ENCODE measurements at places on chromosomes 2 and 18.

GRCh38 chr2:226970362-226970761 lies 134.5 kb downstream of the RHBDD1 start:
- DNase-seq = no peak

DNA sequence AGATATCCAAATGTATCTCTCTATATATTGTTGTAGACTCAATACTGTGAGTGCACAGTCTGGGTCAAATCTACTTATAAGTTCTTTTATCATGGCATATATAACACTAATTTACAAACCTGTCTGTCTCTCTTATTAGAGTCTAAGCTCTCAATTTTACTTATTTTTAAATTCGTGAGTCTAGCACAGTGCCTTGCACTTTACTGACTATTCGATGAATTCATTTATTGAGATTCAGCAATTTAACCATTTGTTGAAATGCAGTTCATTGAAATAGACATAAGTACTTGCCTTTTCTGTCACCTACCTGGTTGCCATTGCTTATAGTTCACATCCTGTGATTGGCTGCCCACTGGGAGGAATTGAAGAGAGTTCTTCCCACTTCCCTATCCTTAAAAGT lies 10.3 kb upstream of the ALS2 start:
- DNase-seq = no peak

DNA sequence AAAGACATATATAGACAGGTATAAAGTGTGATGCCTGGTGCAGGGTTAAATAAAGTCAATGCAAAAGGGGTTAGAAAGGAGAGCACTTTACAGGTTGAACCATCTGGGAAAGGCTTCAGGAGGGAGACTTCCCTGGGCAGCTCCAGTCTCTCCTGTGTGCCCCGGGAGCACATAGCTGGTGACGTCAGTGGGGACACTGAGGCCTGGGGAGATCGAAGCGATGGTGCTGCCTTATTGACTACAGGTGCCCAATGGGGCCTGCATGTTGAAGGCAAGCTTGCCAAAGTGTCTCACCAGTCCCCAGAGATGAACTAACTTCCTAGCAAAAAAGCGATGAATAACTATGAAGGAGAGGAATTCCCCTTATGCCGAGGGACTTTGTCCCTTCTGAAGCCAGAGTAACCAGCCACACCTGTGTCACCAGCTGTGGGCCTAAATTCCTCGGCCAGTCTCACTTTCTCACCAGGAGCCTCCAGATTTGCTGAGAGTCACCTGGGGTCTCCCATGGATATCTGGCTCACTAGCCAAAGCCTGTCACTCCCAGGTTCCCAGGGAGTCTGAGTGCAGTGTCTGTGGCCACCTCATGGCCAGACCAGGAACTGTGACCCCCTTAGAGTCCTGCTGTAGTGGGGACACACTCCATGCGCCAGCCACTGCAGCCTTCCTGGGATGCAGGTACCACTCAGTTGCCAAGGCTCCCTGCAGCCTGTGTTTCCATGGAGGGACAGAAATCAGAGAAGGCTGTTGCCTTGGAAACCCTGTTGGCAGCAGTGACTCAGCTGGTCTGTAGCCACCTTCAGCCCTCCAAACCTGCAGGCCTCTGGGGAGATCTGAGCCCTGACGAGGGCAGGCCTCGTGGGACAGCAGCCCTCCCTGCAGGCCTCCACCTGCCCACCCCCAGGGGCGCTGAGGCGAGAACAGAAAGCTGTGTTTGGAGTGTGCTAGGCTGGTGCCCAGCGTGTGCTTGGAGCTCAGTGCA lies 128.7 kb downstream of the CTIF start:
- DNase-seq = no peak

DNA sequence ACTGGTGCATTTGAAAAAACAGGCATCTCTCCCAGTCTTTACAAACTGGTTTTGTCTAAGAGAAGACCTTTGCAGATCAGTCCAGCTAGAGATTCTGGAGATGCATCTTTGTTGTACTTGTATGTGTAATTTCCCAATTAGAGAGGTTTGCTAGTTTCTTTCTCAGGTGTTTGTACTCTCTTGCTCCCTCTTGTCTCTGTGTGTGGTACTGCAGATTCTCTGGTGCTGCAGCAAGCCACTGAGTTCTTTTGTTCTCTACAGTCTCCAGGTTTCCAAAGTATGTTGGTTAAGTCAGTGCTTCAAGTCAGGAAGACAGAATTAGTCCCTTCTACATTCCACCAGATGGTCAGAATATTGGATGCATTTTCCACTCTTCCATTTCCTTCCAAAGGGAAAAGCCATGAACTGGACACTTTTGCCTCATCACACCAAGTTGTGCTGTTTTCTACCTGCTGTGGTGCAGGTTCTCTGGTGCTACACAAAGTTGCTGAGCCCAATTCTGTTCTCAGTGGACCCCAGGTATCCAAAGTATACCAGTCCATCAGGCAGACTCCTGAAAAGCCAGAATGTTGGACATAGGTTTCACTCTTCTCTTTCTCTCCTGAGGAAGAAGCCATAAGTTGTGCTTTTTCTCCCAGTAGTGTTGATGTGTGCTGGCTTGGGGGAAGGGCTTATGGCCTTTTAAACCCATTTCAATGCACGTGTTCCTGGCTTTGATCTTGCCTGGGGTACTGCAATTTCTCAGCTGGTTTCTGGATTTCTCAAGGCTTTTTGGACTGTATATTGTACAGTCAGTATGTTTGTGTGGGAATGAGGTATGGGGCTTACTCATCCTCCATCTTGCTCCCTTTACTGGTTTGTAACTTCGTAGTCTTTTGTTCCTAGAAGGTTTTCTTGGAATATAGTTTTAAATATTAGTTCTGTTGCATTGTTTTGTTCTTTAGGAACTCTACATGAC lies 29.8 kb downstream of the EPC2 start:
- DNase-seq = no peak

GRCh38 chr18:25310045-25310444 lies 41.9 kb downstream of the ZNF521 start:
- no peak for DNase-seq
